ENCODE measurements at places on chromosomes 6 and 20.

GRCh38 chr6:164069350-164069990 lies 655.0 kb downstream of the QKI start:
- DNase-seq: no peak

DNA sequence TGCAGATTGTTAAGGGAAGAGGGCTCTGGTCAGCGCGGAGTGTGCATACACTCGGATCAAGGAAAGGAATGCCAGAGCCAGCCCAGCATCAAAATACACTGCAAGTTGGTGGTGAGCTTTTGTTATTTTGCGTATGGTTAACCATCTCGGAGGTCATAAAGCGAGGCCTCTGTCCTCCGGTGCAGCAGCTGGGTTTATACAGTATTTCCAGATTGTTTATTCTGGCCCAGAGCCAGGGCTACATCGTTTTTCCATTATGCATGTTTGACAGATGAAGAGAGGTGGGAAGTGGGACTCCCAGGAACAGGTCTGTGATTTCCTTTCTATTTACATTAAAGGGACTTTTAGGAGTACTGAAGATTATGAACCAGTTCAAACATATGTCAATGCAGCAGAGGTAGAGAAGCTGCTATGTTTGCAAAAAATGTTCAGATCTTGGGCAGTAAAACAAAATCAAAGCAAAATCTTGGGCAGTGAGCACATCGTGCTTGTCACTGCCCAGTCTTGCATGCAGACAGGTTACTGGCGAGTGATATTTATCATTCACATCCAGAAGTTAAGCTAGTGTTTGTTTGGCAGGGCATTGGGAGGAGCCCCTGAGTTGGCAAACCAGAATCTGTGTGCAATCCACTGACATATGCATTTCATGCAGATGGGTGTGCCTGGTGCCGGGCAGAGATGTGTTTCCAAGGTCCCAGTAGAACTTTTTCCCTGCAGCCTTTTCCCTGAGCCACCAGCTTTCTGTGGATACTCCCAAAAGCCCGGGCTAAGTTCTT lies 256.3 kb upstream of the TAB2 start:
- no peak for DNase-seq

GRCh38 chr20:48770700-48771442 lies 56.9 kb downstream of the PREX1 start:
- no peak for DNase-seq

GRCh38 chr6:132504757-132505156 lies 8.2 kb downstream of the STX7 start:
- DNase-seq: no peak

GRCh38 chr6:22779062-22779461 lies 209.7 kb downstream of the HDGFL1 start:
- DNase-seq: no peak

- no peak for DNase-seq
These were observed 296.8 kb upstream of the TSHZ2 start for GRCh38 chr20:52675375-52675774.

GRCh38 chr6:27768556-27768955 lies 143.6 kb downstream of the OR2B2 start:
- DNase-seq: no peak

GRCh38 chr20:9241232-9241692 lies 172.4 kb downstream of the PLCB4 start:
- no peak for DNase-seq

- no peak for DNase-seq
These were observed 38.8 kb downstream of the ADNP start for GRCh38 chr20:50892394-50892793.

GRCh38 chr20:48594533-48594932 lies 233.3 kb downstream of the PREX1 start:
- no peak for DNase-seq

DNA sequence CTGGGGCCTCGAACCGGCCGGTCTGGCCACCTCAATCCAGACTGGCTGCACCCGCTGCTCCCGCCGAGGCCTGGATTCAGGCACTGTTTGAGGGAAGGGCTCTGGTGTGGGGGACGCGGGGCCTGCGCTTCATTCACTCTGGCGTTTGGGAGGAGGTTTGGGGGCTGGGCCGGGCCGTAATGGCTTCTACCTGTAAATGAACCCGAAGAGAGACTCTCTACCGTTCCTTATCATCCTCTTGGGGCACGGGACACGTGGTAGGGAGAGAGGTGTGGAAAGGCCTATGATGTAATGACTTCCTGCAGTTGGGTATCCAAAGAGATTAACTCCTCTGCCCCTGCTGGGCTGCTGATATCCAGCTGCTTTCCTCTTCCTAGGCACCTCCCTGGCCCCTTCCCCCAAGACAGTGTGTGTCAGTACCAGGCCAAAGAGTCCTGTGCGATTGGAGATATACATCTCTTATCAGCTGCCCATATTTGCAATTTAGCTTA lies 1.8 kb downstream of the FOXO3 start:
- DNase-seq: no peak

- DNase-seq: no peak
These were observed 4.9 kb downstream of the PTK7 start for GRCh38 chr6:43081043-43081442.

GRCh38 chr6:100304575-100304974 lies 160.1 kb downstream of the SIM1 start:
- DNase-seq: no peak

DNA sequence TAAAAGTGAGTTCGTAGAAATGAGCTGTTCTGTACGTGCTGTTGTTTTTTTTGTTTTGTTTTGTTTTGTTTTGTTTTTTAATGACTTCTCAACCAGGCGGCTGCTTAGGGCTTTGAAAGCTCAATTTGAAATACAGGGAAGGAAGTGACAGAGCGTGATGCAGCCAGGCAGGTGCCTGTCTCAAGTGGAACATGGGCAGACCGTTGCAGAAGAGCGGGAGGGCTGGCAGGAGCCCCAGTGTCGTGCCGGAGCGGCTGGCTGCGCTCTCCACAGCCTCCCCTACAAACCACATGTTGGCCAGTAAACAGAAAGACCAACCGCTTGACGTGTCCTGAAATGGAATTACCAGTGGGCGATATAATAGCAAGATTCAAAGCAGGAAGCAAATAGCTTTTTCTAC lies 164.9 kb upstream of the RREB1 start:
- no peak for DNase-seq

- no peak for DNase-seq
These were observed 225.9 kb upstream of the GRIK2 start for GRCh38 chr6:101167638-101168037.

GRCh38 chr6:41239467-41240159 lies 11.5 kb downstream of the TREML4 start:
- no peak for DNase-seq

DNA sequence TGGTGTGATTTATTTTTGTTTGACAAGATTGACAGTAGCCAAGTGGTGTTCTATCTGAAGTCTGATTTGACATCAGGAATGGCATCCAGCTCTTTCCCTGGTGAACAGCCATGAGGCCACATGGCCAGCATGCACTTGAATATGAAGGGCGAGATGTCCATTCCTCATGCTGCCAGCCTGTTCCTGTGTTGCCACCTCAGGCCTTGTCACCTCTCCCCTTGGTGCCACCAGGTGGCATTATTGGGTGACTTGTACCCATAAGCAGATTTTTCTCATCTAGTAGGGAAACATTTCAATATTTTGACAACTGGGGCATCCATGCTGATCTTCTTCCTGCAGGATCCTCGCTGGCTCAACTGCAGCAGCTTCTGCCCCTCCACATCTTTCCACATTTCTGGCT lies 199.1 kb downstream of the ERMARD start:
- DNase-seq: no peak

Data from T-helper 2 cell (primary cell).